Activated CD4-positive, alpha-beta T cell treated with anti-CD3 and anti-CD28 coated beads, Interleukin-2, amount 50 U/mL, for 16 hours (primary cell): ENCODE measurements at places on chromosomes 4 and X.
A peak's percentile ranks its signal among the peaks of the same experiment; 100 is the strongest.

DNA sequence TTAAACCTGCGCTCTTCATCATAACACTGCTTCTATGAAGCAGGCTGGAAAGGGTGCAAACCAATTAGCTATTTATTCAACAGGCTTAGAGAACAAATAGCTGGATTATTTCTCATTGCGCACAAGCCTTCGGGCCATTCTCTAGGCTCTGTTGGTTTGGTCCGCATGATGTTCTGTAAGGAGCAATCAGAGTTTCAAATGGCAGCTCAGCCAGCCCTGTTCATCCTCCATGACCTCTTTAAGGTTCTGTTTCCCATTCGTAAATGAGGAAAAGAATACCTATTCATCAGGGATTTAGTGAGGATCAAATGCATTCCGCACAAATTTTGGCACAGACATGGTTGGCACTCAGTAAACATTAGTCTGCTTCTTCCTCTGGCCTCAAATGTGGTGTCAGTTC lies 15.5 kb upstream of the GPM6A start:
- no peak for DNase-seq

DNA sequence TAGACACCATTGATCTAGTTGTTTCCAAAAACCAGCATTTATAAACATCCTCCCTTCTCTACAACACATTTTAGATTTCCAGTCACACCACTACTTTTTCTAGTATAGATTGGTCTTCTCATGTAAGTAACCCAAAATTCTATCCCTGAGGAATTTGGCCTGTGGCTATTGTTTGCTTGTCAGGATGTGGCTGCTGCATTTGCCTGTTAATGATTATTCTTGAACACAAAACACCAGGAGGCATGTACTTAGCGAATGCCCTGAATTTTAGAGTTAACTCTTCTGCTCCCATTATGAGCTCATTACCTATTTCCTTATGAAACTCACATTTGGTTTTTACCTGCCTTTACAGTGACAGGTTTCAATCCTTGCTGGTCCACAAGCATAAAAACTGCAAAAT lies 102.0 kb upstream of the FSTL5 start:
- no peak for DNase-seq

GRCh38 chr4:53527326-53527725 lies 64.0 kb downstream of the LNX1 start:
- DNase-seq: no peak

GRCh38 chrX:44569122-44569521 lies 26.5 kb upstream of the FUNDC1 start:
- DNase-seq: no peak

DNA sequence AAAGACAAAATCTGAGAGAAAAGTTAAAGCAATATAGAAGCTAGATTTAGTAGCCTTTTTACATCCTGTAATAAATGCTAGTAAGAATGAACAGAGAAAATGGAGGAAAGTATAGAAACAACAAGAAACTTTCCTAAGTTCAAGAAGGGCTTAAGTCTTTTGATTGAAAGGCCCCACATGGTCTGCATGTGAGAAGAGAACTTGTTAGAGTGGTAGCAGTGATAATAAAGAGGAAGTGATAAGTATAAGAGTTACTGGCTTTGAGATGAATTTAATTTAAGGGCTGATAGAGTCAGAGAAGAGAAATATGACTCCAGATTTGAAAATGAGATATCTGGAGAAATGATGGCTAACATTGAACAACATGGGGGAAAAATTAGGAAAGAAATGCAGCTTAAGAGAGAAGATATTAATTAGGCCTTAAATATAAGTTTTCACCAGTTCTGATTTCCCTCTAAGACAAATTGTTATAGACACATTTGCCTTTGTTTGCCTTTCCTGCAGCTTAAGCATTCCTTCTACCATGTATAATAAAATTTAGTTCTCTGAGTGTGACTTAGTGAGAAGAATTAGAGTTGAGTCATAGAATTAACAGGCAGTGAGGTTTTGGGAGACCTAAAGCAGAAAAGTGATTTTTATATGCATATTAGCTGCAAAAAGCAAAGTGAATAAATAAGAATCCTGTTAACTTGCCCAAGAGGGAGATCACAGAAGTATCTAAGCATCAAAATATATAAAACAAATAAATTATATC lies 18.4 kb downstream of the ZFX start:
- DNase-seq: no peak

- peak; percentile 63 for DNase-seq
Measured at GRCh38 chrX:106894392-106894909, 8.7 kb downstream of the RIPPLY1 start.

DNA sequence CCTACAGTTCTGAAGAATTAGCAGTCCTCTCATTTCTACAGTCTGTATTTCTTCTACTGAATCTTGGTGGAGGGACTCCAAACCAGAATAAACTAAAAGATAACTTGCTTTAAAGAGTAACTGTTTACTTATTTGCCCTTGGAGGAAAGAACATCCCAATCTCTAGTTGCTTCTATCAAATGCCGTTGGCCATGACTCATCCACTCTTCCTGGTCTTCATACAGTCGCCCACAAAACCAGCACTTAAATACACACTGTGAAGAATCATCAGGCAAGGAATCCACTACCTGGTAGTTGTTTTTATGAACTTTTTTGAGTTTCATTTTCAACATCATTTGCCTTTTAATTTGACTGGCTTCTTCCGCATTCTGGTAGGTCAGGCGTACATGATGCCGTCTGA lies 14.2 kb downstream of the ZNF518B start:
- no peak for DNase-seq

- DNase-seq: no peak
Measured at GRCh38 chr4:162274354-162274753, 110.6 kb upstream of the FSTL5 start.

GRCh38 chr4:96102541-96103026 lies 262.7 kb downstream of the PDHA2 start:
- DNase-seq: no peak

DNA sequence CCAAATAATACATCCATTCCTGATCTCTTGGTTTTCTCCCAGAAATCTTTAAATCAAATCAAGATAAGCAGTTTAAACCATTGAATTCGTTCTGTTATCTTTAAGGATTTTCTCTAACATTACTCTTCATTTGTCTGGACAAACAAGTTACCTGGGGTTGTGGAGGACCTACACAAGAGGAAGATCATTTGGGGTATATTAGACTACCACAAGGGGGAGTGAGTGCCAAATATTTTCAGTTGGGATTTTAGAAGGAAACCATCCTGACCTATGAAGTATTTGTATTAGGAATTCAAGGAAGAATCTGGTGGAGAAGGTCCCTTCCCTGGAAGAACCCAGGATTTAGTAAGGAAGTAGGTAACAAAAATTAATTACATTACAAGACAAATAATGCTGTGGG lies 12.0 kb upstream of the DCHS2 start:
- peak; percentile 6 for DNase-seq

GRCh38 chr4:182745237-182745636 lies 171.9 kb downstream of the DCTD start:
- no peak for DNase-seq

GRCh38 chr4:177266506-177266905 lies 43.2 kb upstream of the NEIL3 start:
- no peak for DNase-seq

- DNase-seq: no peak
Measured at GRCh38 chr4:1500966-1501753, 94.9 kb upstream of the NKX1-1 start.

DNA sequence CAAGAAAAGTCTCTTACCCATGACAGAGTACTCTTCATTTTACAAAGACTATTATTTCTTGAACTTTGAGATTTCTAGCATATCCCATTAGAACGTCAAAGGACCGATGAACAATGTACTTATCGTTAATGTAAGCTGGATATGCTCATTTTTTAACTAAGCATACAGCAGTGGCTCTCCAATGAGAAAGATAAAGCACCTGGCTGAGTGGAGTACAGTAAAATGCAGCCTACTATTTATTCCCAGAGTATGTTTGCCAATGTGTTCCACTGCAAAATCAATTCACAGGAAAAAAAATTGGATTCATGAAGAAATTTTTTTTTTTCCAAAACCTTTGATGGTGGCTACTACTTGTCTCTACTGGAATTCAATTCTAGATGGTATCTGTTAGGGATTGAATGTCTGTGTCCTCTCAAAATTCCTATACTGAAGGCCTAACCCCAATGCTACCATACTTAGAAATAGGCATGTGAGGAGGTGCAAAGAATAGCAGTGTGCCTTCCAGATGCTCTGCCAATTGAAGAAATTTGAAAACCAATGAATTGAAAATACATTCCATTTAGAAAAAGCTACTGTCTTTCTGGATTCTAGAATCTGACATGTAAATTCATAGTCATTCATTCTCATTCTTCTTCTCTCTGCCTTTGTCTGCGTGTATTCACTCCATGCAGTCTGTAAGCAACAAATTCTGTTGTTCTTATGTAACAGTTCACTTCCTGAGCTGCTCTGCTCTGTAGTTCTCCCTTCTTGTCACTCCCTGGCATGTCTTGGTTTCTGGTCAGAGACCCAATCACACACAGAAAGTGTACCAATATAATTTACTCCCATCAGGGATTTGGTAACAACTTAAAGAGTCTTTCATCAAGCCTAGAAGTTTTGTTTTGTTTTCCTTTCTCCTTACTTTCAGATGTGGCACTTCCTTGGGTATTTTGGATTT lies 61.4 kb downstream of the PAPSS1 start:
- no peak for DNase-seq

GRCh38 chr4:111404673-111405072 lies 740.6 kb upstream of the FAM241A start:
- DNase-seq: no peak

GRCh38 chr4:187312299-187312698 lies 588.6 kb upstream of the FAT1 start:
- no peak for DNase-seq

DNA sequence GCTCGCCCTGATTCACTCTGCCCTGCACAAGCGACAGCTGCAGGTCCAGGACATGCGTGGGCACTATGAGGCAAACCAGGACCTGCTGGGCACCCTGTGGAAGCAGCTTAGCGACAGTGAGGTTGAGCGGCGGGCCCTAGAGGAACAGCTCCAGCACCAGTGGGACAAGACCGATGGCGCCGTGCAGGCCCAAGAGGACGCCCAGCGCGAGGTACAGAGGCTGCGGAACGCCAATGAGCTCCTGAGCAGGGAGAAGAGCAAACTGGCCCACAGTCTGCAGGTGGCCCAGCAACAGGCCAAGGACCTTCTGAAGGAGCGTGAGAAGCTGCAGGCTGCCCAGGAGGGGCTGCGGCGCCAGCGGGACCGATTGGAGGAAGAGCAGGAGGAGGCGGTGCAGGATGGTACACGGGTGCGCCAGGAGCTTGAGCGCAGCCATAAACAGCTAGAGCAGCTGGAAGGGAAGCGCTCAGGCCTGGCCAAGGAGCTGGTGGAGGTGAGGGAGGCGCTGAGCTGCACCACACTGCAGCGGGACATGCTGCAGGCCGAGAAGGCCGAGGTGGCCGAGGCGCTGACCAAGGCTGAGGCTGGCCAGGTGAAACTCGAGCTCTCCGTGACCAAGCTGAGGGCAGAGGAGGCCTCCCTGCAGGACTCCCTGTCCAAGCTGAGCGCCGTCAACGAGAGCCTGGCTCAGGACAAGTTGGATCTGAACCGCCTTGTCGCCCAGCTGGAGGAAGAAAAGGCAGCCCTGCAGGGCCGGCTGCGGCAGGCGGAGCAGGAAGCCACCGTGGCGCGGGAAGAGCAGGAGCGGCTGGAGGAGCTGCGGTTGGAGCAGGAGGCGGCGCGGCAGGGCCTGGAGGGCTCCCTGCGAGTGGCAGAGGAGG lies 12.8 kb downstream of the SMIM10L2A start:
- no peak for DNase-seq

DNA sequence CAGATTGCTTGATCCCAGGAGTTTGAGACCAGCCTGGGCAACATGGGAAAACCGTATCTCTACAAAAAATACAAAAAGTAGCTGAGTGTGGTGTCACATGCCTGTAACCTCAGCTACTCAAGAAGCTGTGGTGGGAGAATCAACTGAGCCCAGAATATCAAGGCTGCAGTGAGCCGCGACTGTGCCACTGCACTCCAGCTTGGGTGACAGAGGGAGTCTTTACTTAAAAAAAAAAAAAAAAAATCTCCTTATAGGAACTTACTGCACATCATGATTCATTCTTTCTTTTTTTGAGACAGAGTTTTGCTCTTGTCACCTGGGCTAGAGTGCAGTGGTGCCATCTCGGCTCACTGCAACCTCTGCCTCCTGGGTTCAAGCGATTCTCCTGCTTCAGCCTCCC lies 24.3 kb downstream of the UPF3B start:
- DNase-seq: no peak

DNA sequence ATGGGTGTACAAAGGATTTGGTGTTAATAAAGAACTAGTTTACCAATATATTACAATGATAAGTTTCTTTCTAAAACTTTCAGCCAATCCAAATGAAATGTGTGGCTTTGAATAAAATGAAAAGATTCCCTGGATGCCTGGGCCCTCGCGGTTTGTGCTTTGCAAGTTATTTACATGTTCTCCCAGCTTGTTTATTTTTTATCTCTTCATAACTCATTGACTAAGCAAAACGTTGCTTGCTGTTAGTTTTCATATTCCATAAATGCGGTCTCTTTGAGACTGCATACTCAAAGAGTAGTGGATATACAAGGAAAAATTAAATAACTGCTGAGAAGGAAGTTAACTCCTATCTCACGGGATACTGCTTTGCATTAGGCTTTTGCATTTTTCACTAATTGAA lies 26.0 kb downstream of the FHDC1 start:
- DNase-seq: no peak

DNA sequence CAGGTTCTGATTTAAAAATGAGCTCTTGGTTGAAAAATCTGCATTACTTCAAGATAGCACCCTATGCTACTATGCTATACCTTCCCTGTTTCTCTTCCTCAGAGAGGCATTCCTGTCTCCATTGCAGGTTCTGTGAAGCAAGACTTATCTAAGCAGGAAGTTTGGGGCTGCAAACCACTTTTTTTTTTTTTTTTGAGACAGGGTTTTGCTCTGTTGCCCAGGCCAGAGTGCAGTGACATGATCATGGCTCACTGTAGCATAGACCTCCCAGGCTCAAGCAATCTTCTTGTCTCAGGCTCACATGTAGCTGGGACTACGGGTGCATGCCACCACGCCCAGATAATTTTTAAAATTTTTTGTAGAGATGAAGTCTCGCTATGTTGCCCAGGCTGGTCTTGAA lies 4.0 kb upstream of the CCNG2 start:
- DNase-seq: no peak

DNA sequence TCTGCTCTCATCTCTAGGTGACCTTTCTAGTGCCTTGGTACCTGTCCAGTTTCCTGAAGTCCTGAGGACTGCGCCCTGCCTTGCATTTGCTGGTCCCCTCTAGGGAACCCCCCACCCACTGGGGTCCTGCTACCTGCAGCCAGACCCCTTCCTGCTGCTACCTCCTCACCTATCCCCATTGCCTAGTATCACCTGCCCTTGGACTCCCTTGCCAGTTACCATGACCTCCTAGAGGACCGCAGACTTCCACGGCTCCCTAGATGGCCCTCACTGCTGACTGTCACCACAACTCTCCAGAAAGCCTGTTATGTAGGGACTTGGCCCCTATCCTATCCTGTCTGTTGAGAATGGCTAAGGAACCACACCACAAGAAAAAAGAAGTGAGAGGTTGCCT lies 166.6 kb downstream of the EFNB1 start:
- no peak for DNase-seq

GRCh38 chrX:101260435-101260834 lies 30.7 kb downstream of the TAF7L start:
- DNase-seq: no peak
